ENCODE measurements at places on chromosomes 2 and 18. TPM values are rescaled to one million over a fixed set of nuclear protein-coding genes. Genes with fewer than 3 reads are reported as not detected.

- DNase-seq: no peak
- H3K4me3 ChIP-seq: no peak overlapping the region
- no peaks in the 10 kb centered on the region for H3K36me3 ChIP-seq
- no peaks in the 10 kb centered on the region for H3K4me1 ChIP-seq
- no peaks in the 10 kb centered on the region for H3K27me3 ChIP-seq
Measured at GRCh38 chr2:71939588-71940535, 207.8 kb downstream of the CYP26B1 start.

- no peaks in the 10 kb centered on the region for H3K27me3 ChIP-seq
- H3K4me3 ChIP-seq: no peak overlapping the region
- H3K36me3 ChIP-seq: no peaks in the 10 kb centered on the region
- H3K27ac ChIP-seq: no peak overlapping the region
Measured at GRCh38 chr18:24679062-24679461, 218.6 kb downstream of the HRH4 start.

DNA sequence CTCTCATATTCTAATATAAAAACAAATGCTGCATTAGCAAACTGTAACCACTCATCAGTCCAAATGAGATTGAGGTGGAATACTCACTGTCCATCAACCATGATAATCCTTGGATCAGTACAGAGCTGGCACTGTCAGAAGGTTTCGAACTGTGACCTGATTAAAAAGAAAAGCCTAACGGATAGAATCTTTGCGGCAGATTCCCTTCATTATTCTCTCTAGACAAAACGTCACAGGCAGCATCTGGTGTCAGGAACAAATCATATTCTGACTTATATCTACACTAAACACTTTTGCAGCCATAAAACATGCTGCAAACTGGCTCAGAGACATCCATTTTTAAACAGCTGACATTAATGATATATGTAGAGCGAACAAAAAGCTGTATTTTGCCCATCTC lies 677.7 kb upstream of the NXPH2 start:
- H3K4me3 ChIP-seq: no peak overlapping the region
- H3K27ac ChIP-seq: no peak overlapping the region
- no peaks in the 10 kb centered on the region for H3K4me1 ChIP-seq
- H3K36me3 ChIP-seq: no peaks in the 10 kb centered on the region
- no peaks in the 10 kb centered on the region for H3K27me3 ChIP-seq

DNA sequence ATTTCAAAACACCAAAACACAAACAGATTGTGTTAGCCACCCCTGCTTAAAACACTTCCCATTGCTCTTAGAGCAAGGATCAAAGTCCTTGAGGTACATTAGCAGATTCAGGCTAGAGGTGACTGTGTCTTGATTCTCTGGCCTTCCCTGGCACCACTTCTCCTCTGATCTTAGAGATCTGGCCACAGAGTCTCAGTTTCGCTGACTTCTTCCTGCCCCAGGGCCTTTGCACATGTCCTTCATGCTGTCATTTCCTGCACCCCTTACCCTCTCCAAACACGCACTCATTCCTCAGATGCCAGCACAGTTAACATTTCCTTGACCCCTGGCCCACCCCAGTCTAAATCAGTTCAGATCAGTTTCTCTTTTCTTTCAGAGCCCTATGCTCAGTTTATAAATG lies 16.9 kb downstream of the CXCR4 start:
- no peaks in the 10 kb centered on the region for H3K27me3 ChIP-seq
- H3K27ac ChIP-seq: no peak overlapping the region
- H3K4me3 ChIP-seq: no peak overlapping the region
- no peaks in the 10 kb centered on the region for H3K36me3 ChIP-seq
- DNase-seq: no peak

DNA sequence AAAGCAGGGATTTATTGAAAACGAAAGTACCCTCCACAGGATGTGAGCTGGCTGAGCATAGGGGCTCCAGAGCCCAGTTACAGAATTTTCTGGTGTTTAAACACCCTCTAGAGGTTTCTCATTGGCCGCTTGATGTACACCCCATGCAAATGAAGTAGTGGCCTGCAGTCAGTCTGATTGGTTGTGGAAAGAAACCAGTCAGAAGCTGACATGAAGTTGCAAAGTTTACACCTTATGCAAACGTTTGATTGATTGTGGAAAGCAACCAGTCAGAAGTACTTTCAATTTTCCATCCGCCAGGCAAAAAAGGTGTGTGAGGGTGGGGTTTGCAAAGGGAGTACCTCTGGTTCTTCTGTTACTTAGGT lies 62.3 kb downstream of the VWA3B start:
- no peaks in the 10 kb centered on the region for H3K36me3 ChIP-seq

GRCh38 chr2:74735009-74735408 lies 81.0 kb downstream of the SEMA4F start:
- H3K4me1 ChIP-seq: no peaks in the 10 kb centered on the region
- no peaks in the 10 kb centered on the region for H3K36me3 ChIP-seq
- H3K27me3 ChIP-seq: no peaks in the 10 kb centered on the region
- no peak overlapping the region for H3K27ac ChIP-seq

DNA sequence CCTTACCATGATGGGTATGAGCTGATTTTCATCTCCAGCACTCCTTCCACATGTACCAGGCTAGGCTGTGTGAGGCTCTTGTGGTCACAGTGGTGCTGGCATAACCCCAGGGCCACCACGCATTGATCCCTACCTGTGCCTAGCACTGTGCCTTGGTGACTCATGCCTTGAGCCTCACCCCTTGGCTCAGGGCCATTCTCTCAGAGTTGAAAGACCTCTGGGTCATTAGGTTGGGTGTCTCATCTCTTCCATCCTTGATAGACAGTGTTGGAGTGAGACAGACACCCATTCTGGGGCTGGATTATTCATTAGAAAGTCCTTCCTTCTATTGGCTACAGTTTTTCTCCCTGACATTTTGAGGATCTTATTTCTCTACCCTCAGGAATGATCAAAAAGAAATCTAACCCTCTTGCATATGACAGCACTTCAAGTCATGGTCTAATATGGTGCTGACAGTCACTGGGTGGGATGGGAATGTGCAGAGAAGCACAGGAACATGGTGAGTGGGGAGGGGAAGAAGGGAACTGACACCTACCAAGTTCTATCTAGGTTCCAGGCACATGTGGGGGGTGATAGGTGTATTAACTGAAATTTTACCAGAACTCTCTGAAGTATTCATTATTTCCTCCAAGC lies 41.3 kb downstream of the DYSF start:
- DNase-seq: no peak
- H3K27me3 ChIP-seq: no peaks in the 10 kb centered on the region
- H3K27ac ChIP-seq: no peak overlapping the region
- H3K4me3 ChIP-seq: no peak overlapping the region
- no peaks in the 10 kb centered on the region for H3K36me3 ChIP-seq
- no peaks in the 10 kb centered on the region for H3K4me1 ChIP-seq

GRCh38 chr2:32474381-32474780 lies 117.6 kb downstream of the BIRC6 start:
- no peaks in the 10 kb centered on the region for H3K4me1 ChIP-seq
- no peak overlapping the region for H3K4me3 ChIP-seq
- H3K36me3 ChIP-seq: no peaks in the 10 kb centered on the region
- H3K27ac ChIP-seq: no peak overlapping the region
- no peaks in the 10 kb centered on the region for H3K27me3 ChIP-seq
- no peak for DNase-seq

GRCh38 chr2:217951521-217952247 lies 51.1 kb downstream of the TNS1 start:
- no peak for DNase-seq
- peaks cover 26% of the 10 kb centered on the region for H3K4me1 ChIP-seq
- H3K4me3 ChIP-seq: no peak overlapping the region
- H3K27me3 ChIP-seq: no peaks in the 10 kb centered on the region
- no peaks in the 10 kb centered on the region for H3K36me3 ChIP-seq

GRCh38 chr2:172927641-172928357 lies 147.8 kb upstream of the MAP3K20 start:
- H3K27me3 ChIP-seq: no peaks in the 10 kb centered on the region
- DNase-seq: peak; percentile 66
- H3K27ac ChIP-seq: peak overlapping the region; percentile 69
- H3K36me3 ChIP-seq: no peaks in the 10 kb centered on the region

DNA sequence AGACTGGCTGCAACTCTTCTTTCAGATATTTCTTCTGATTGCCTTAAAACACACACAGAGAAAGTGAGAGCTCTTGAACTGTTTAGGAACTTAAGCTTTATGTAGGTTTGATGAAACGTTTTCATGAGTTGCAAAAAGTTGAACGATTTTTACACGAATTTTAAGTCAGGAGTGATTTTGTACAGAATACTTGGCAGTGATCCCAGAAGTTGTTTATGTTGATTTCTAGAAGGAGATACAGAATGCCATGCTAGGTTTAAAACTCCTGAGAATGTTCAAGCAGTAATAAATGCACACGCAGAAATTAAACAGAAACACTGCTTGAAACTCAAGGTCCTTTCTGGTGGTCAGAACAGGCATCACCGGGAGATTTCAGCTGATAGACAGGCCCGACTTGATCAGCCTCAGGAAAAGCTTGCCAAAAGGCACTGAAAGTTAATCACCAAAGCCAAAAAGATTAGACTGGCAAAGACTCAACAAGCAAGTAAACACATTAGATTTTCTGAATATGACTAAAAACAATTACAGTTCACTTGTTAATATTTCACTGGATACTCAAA lies 123.1 kb downstream of the SOCS6 start:
- peaks cover 7% of the 10 kb centered on the region for H3K4me1 ChIP-seq
- H3K27ac ChIP-seq: no peak overlapping the region
- no peak for DNase-seq
- no peaks in the 10 kb centered on the region for H3K36me3 ChIP-seq
- H3K4me3 ChIP-seq: no peak overlapping the region

DNA sequence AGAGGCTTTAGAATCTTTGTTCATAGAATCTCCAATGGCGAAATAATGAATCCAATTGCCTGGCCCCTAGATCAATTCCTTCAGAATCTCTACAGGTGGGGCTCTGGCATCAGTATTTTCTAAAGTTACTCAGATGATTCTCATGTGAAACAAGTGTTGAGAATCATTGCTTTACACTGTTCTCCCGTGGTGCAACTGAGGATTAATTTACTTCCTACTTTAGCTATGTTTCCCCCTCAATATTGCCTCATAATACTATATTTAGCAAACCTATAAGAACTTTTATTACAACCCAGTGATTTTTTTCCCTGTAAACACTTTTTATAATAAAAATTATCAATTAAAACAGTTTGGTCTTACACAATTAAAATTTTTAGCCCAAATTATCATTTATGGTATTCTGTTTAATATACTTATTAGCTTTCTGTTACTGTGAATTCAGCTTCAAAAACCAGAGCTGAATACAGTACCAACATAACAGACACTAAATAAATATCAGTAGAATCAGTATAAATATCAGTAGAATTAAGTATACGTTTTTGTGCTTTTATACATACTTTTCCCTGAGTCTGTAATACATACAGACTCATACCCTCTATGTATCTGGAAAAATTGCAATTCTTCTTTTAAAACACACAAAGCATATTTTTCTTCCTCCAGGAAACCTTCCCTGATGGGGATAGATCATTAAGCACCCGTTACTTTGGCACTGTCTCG lies 20.8 kb downstream of the SLC38A11 start:
- no peak overlapping the region for H3K4me3 ChIP-seq
- DNase-seq: no peak
- H3K4me1 ChIP-seq: peaks cover 51% of the 10 kb centered on the region
- H3K27ac ChIP-seq: no peak overlapping the region
- H3K27me3 ChIP-seq: no peaks in the 10 kb centered on the region

DNA sequence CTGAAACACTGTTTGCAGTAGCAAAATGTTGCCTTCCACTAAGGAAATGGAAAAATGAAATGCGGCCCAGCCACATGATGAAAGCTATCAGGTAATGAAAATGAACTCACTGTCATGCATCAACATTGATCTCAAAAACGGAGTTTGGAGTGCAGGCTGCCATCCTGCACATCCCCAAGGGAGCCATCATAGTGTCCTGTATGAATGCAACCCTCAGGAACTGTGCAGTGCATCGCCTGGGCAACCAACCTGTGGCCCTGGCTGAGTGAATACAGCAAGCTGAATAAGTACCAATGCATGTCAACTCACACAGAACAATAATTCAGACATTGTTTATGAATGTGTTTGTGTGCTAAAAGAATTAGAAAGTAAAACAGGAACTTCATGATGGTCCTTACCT lies 23.1 kb upstream of the TXNDC2 start:
- no peaks in the 10 kb centered on the region for H3K4me1 ChIP-seq
- no peaks in the 10 kb centered on the region for H3K27me3 ChIP-seq
- H3K4me3 ChIP-seq: no peak overlapping the region
- DNase-seq: no peak

DNA sequence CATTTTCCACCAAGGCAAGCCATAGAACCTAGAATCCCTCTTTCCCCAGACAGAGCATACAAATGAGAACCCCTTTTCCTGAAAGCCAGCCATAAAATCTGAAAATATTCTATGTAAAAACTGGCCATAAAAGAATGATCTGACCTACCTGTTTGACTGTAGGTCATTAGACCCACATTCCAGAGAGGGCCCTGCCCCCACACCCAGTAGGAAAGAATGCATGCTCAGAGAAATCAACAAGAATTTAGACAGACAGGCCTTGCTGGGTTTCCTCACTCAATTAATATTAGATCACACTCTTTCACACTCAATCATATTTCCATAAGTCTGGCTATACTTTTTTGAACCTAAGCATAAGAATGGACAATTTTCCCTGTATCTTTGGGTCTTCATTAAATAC lies 929.5 kb downstream of the ERBB4 start:
- no peak overlapping the region for H3K4me3 ChIP-seq
- no peaks in the 10 kb centered on the region for H3K4me1 ChIP-seq
- no peak for DNase-seq
- H3K27me3 ChIP-seq: no peaks in the 10 kb centered on the region
- H3K27ac ChIP-seq: no peak overlapping the region

GRCh38 chr2:241040081-241040803 lies 41.8 kb downstream of the SNED1 start:
- DNase-seq: no peak
- H3K4me1 ChIP-seq: no peaks in the 10 kb centered on the region
- H3K4me3 ChIP-seq: no peak overlapping the region
- H3K27me3 ChIP-seq: no peaks in the 10 kb centered on the region

- no peak overlapping the region for H3K4me3 ChIP-seq
- H3K27ac ChIP-seq: no peak overlapping the region
- peaks cover 3% of the 10 kb centered on the region for H3K36me3 ChIP-seq
- no peaks in the 10 kb centered on the region for H3K4me1 ChIP-seq
- DNase-seq: no peak
Measured at GRCh38 chr2:200993097-200993496, 29.6 kb upstream of the ORC2 start.

- no peaks in the 10 kb centered on the region for H3K36me3 ChIP-seq
- H3K27ac ChIP-seq: no peak overlapping the region
- H3K4me3 ChIP-seq: no peak overlapping the region
- no peak for DNase-seq
Measured at GRCh38 chr18:7919565-7919964, 352.4 kb downstream of the PTPRM start.

GRCh38 chr2:215606219-215606618 lies 170.4 kb upstream of the FN1 start:
- no peaks in the 10 kb centered on the region for H3K4me1 ChIP-seq
- H3K27ac ChIP-seq: no peak overlapping the region
- no peak overlapping the region for H3K4me3 ChIP-seq

The DYNAP gene
- polyA plus RNA-seq: not detected

The DGUOK gene
- 47.0 TPM for polyA plus RNA-seq

The PDK1 gene
- polyA plus RNA-seq: 1.2 TPM

The CDH20 gene
- polyA plus RNA-seq: 0.02 TPM

The CDKL4 gene
- 0.19 TPM for polyA plus RNA-seq

Measured in pancreas (tissue), 10 donors.